HEK293T (cell line): ENCODE measurements at places on chromosomes 5 and 9.

- DNase-seq, result no peak
Measured at GRCh38 chr5:180491496-180491895, 2.7 kb upstream of the CNOT6 start.

DNA sequence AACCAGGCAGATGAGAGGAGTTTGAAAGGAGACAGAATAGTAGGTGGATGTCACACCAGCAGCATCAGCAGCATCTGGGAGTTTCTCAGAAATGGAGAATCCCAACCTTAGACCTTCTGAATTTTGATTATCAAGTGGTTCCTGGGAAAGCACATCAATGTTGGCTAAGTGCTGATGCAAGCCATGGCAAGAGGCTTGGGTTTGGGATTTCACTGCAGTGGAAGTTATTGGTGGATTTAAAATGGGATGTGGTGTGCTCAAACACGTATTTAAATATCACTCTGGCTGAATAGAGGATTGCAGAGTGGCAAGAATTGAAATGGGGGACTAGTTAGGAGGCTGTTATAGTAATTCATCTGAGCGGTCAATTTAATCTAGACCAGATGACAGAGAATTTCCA lies 387.8 kb upstream of the WWC1 start:
- no peak for DNase-seq

DNA sequence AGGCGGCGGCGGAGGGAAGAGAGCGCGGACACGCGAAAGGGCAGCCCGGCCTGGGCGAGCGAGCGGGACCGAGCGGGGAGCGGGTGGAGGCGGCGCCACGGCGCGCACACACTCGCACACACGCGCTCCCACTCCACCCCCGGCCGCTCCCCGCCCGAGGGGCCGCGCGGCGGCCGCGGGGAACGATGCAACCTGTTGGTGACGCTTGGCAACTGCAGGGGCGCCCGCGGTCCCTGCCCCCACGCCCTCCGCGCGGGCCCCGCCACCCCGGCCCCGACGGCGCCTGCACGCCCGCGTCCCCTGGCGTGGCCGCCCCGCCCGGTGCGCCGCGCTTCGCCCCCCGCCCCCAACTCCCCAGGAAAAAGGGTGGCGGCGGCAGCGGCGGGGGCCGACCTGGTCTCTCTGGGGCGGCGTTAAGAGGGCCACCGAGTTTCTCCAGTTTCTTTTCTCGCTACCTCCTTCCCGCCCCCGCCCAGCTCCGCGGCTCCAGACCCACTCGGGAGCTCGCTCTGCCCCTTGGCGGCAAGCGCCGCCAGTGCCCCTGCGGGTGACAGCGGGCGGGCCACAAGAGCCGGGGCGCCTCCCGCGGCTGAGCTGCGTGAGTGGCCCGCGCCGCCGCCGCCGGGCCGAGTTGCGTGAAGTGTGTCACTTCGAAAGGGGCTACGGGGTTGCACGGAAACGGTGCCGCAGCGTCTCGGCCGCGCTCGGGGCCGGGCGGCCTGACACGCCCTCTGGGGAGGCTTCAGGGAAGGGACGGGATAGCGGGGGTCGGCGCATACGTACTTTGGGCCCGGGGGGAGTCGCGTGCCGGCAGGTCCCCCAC lies at the start of gene NR3C1:
TSS of gene NR3C1 (minus strand) at position 94 of the 823 bp plus-strand sequence. CDS start 2,847 bp downstream, outside the sequence.
- DNase-seq, result peak; percentile 66

GRCh38 chr5:163496286-163496685 lies 9.1 kb upstream of the MAT2B start:
- no peak for DNase-seq
